ENCODE measurements at places on chromosomes 11 and 22.

DNA sequence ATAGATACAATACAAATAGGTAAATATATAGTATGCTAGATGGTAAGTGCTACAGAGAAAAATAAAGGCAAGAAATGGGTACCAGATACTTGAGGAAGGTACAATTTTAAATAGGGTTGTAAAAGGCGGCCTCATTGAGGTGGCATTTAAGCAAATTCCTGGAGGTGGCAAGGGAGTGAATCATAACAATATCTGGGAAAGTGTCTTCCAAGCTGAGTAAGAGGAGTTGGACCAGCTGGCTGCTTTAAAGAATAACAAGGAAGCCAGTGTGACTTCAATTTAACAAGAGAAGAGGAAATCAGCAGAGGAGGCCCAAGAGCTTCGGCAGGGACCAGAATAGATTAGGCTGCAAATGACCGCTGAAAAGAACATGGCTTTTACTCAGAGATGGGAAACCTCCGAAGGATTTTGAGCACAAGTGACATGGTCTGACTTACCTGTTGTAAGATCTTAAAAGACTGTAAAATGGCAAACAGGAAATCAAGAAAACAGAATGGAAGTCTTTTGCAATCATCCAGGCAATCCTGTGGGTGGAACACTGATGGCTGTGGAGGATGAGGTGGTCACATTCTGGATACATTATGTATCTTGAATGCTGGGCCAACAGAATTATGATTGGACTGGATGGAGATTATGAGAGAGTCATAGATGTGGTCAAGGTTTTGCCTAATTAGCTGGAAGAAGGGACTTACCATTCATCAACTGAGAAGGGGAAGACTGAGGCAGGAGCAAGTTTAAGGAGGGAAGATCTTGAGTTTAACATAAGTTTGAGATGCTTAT lies 77.2 kb downstream of the RDX start:
- DNase-seq = no peak

GRCh38 chr11:11626128-11626527 lies 4.3 kb upstream of the GALNT18 start:
- DNase-seq = no peak

DNA sequence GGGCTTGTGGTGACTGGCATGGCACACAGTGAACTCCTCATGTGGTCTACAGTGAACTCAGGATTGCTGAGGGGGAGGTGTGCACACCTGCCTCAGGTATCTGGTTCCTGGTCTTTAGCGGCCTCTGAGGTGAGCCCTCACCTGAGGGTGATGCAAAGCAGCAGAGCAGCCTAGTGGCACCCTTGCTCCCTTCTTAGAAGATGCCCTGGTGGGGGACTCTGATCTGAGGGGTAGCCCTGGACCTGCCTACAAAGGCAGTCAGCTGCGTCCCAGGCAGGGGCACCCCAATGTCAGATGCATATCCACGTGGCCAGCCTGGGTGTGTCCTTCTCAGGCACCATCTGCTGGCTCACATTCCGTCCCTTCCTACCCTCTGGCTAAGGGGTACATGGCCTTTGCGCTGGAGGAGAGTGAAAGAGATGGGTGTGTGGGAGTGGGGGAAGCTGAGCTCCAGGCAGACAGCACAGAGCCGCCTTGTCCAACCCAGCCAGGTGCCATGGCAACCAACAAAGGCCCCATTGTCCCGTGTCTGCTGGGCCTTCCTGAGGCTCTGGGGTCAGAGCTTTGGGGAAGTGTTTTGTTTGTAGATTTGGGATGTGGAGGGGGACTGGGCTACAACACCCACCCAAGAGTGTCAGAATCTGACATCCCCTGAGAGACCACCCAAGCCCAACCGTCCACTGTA lies 5.8 kb downstream of the PLEKHB1 start:
- DNase-seq = no peak

DNA sequence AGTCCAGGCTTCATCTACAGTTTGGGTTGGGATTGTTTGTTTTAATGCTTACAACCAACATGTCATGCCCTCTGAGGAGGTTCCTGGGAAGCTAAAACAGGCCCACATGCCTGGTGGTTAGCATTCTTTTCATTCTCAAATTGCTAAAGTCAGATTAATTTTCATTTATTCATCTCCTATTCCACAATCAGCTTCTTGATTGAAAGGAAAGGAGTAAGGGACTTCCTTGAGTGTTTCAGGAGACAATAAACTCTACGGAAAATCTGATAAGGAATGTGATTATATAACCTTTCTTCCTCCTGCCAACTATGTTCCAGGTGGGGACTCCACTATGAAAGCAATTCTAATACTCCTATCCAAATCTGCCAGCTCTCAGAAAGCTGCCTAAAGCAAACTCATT lies 30.8 kb downstream of the MRTFA start:
- peak; percentile 42 for DNase-seq

DNA sequence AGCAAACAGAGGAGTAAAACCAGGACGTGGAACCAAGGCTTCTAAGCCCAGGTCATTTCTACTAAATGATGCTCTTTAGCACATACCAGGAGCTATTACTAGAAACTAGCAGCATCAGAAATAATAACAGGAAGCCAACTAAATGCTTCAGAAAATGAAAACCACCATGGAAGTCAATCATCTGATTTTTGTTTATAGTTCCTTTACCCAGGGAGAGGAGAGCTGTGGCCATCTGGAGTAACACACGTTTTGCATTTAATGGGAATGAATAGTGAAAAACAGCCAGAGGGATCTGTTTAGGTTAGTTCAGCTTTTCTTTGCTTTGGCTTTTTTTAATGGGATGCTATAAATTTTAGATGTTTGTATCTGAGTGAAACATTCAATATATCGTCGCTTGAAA lies 250.7 kb upstream of the ARHGAP20 start:
- no peak for DNase-seq

Data from trophoblast cell (in vitro differentiated cells and primary cell).